Naive B cell (primary cell): ENCODE measurements at places on chromosomes 3 and 15.

DNA sequence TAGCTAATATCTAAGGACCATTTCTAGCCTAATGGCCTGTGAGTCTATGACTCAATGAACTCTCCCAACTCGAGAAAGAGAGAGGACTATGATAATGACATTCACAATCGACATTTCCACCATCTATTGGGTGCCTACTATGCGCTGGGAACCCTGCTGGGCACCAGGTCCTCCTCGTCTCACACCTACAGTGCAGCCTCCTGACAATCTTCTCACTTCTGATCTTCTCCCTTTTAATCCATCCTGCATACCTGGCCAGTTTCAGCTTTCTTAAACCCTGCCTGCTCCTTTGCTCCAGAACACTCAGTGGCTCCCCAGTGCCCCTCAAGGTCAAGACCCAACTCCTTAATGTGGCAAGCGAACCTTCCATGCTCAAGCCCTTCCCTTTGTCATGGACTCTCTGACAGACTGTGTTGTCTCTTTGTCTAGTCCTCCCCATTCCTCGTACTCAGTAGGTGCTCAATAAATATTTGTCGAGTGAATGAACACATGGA lies 3.5 kb upstream of the SLC6A1 start:
- peaks cover 51% of the 10 kb centered on the region for H3K27me3 ChIP-seq
- H3K36me3 ChIP-seq = peaks cover 7% of the 10 kb centered on the region
- H3K4me3 ChIP-seq = no peak overlapping the region
- no peak overlapping the region for H3K27ac ChIP-seq

DNA sequence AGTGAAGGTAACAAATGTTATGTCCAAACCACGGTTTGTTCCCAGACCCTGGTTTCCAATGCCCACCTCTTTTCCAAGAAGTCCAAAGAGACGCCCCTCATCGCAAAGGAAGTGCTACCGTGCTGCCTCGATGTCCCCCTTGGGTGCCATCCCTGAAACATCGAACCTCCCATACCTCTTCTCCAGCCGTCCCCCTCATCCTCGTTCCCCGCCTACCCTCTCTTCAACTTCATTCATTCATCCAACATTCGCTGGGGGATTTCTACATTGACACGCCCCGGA lies 467 bp downstream of the TIPIN start:
- peak overlapping the region; percentile 100 for H3K4me3 ChIP-seq
- peaks cover 15% of the 10 kb centered on the region for H3K4me1 ChIP-seq
- no peaks in the 10 kb centered on the region for H3K27me3 ChIP-seq
- no peaks in the 10 kb centered on the region for H3K36me3 ChIP-seq

DNA sequence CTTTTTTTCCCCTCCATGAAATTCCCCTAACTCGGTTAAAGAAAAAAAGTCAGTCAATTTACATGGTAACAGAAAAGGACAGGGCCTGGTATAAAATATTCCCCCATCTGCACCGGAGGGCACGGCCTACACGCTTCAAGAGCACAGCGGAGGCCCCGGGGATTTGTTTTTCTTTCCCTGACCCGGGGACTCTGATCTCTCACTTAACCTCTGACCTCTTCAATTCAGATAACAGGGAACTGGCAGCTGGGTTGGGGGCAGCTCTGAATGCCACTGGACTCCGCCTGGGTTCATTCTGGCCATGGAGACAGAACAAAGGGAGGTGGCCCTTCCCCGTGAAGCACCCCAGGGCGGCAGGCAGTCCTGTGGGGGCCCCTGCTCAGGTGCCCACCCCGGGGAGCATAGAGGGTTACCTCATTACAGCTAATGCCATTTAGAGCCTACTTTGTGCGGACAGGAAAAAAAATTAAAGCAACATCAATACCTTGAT lies 257.5 kb downstream of the SHQ1 start:
- no peak overlapping the region for H3K27ac ChIP-seq
- peaks cover 68% of the 10 kb centered on the region for H3K27me3 ChIP-seq
- peaks cover under 1% of the 10 kb centered on the region for H3K4me1 ChIP-seq
- DNase-seq = no peak
- no peak overlapping the region for H3K4me3 ChIP-seq

GRCh38 chr3:177231242-177231641 lies 34.0 kb upstream of the TBL1XR1 start:
- peaks cover 12% of the 10 kb centered on the region for H3K4me1 ChIP-seq
- no peaks in the 10 kb centered on the region for H3K27me3 ChIP-seq
- no peak overlapping the region for H3K27ac ChIP-seq
- no peak overlapping the region for H3K4me3 ChIP-seq

- no peaks in the 10 kb centered on the region for H3K36me3 ChIP-seq
- H3K4me1 ChIP-seq = peaks cover 44% of the 10 kb centered on the region
- peak; percentile 20 for DNase-seq
- peak overlapping the region; percentile 94 for H3K27ac ChIP-seq
- H3K27me3 ChIP-seq = no peaks in the 10 kb centered on the region
These were observed 750 bp downstream of the SLC33A1 start for GRCh38 chr3:155853214-155854140.

DNA sequence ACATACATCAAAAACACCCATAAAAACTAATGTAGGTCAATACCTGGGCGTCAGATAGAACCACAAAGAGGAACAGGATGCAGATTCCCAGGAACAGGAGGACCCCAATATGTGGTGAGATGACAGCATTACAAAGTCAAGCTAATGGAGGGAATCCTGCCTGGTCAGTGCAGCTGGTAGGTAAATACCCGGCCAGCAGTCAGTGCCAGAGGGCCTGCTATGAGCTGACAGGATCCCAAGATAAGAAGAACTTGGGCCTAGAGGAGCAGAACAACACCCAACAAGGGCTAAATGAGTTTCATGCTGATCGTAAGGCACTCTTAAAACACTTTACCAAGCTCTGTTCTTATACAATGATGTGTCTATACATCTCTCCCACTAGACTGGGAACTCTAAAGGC lies 61.2 kb upstream of the KCNMB2 start:
- DNase-seq = no peak
- no peak overlapping the region for H3K4me3 ChIP-seq
- H3K27ac ChIP-seq = no peak overlapping the region
- H3K36me3 ChIP-seq = no peaks in the 10 kb centered on the region
- H3K4me1 ChIP-seq = no peaks in the 10 kb centered on the region
- H3K27me3 ChIP-seq = peaks cover 20% of the 10 kb centered on the region

DNA sequence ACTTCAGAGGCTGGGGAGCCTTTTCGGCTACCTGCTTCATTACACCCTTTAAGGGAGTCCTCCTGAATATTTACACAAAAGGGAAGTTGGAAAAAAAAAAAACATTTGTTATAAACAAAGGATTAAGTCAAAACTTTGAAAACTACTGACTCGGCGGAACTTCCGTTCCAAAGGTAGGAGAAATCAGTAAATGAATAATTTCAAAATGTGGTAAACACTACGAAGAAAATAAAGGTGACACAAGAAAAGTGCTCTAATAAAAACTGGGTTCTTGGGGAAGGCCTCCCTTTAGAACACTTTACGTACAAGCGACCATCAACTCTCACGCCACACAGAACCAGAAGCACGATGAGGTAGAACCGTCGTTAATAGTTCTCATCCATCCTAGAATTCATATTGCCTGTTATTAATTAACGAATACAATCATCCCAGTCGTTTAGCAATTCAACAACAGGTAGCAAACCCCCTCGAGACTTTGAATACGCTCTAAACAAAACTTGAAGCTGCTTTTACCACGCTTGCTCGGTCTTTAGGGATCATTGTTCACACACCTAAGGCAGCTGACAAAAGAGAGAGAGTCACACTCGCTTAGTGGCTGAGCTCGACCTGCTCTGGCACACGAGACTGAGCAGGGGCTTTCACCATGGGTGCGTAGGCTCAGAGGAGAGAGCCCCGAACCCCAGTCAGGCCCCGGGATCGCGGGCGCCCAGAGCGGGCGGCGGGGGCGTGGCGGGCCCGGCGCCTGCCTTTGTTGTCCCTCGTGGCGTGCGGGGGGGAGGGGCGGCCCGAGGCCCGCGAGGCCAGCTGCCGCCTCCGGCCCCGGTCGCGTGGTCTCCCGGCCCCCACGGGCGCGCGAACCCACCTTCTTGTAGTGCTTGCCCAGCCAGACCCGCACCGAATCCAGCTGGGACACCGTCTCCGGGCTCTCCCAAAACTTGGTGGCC lies 680 bp downstream of the SMARCC1 start:
- H3K36me3 ChIP-seq = no peaks in the 10 kb centered on the region
- H3K4me3 ChIP-seq = peak overlapping the region; percentile 96
- H3K27me3 ChIP-seq = no peaks in the 10 kb centered on the region
- peaks cover 19% of the 10 kb centered on the region for H3K4me1 ChIP-seq

- no peak overlapping the region for H3K27ac ChIP-seq
- DNase-seq = no peak
- H3K4me1 ChIP-seq = no peaks in the 10 kb centered on the region
These were observed 40.2 kb upstream of the IDH2 start for GRCh38 chr15:90142216-90143165.

- H3K4me1 ChIP-seq = peaks cover 17% of the 10 kb centered on the region
- DNase-seq = no peak
- no peaks in the 10 kb centered on the region for H3K36me3 ChIP-seq
- H3K4me3 ChIP-seq = no peak overlapping the region
These were observed 29.6 kb downstream of the TLNRD1 start for GRCh38 chr15:81030301-81030750.

GRCh38 chr15:73078722-73079121 lies 26.5 kb downstream of the NEO1 start:
- no peaks in the 10 kb centered on the region for H3K36me3 ChIP-seq
- no peaks in the 10 kb centered on the region for H3K4me1 ChIP-seq
- no peak overlapping the region for H3K27ac ChIP-seq
- no peak for DNase-seq
- H3K27me3 ChIP-seq = peaks cover 32% of the 10 kb centered on the region
- no peak overlapping the region for H3K4me3 ChIP-seq

- no peak for DNase-seq
- no peak overlapping the region for H3K27ac ChIP-seq
- no peaks in the 10 kb centered on the region for H3K36me3 ChIP-seq
These were observed 15.1 kb downstream of the APOD start for GRCh38 chr3:195568630-195569029.

DNA sequence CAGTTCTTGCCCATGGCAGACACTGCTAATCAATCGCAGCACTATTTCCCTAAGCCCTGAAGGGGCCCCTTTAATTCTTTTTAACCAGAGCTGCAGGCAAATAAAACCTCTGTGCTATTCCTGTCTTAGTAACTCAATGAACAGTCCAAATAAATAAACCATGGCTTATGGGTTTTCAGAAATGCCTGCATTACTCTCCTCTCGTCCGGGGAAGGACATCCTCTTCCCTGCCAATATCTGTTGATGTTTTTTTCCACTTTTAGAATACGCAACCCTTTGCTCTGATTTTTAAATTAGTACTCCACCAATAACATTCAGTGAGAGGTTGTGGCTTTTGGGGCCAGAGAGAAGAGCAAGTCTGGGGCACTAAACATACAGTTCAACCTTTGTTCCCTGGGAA lies 35.2 kb upstream of the PRICKLE2 start:
- no peak overlapping the region for H3K27ac ChIP-seq
- H3K4me3 ChIP-seq = no peak overlapping the region
- no peak for DNase-seq

GRCh38 chr15:86489981-86490380 lies 410.3 kb downstream of the AGBL1 start:
- no peak overlapping the region for H3K4me3 ChIP-seq
- no peak for DNase-seq
- H3K27me3 ChIP-seq = no peaks in the 10 kb centered on the region
- H3K4me1 ChIP-seq = no peaks in the 10 kb centered on the region
- no peak overlapping the region for H3K27ac ChIP-seq
- no peaks in the 10 kb centered on the region for H3K36me3 ChIP-seq

- no peaks in the 10 kb centered on the region for H3K36me3 ChIP-seq
- H3K27ac ChIP-seq = no peak overlapping the region
- H3K27me3 ChIP-seq = no peaks in the 10 kb centered on the region
- peaks cover 17% of the 10 kb centered on the region for H3K4me1 ChIP-seq
- no peak overlapping the region for H3K4me3 ChIP-seq
These were observed 361.3 kb downstream of the ULK4 start for GRCh38 chr3:41600616-41601015.

GRCh38 chr3:174266476-174266875 lies 592.7 kb upstream of the NAALADL2 start:
- H3K4me3 ChIP-seq = no peak overlapping the region
- no peak overlapping the region for H3K27ac ChIP-seq
- no peaks in the 10 kb centered on the region for H3K36me3 ChIP-seq
- H3K4me1 ChIP-seq = no peaks in the 10 kb centered on the region

- DNase-seq = no peak
- H3K27me3 ChIP-seq = no peaks in the 10 kb centered on the region
- no peaks in the 10 kb centered on the region for H3K4me1 ChIP-seq
- no peak overlapping the region for H3K4me3 ChIP-seq
These were observed 245.7 kb downstream of the ZIC1 start for GRCh38 chr3:147654827-147655226.

DNA sequence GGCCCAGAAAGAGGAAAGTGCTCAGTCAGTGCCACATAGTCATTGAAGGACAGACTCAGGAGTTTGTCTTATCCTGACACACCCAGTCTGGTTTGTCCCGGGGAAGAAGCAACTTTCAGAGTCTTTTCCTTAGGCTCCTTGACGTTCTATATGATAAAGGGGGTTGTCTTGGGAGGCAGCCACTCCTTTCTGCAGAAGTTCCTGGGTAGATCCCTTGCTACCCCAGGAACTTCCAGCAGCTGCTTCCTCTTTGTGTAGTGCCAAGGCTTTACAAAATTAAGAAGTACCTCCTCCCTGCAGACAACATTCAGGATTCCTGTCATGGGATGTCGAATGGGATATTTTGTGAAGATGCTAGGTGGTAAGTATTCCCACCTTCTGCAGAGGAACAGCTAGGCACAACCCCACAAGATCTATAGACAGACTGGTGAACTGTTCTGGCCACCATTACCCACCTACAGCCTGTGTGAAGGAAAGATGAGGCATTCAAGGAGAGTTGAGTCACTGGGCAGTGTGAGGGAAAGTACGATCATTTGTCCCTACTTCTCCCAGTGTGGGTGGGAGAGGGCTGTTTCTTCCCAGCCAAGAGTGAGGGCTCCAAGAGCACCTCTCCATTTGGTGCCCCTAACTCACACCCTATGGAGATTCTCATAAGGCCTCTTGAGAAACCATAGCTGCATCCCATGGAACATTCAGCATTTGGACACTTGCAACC lies 11.3 kb downstream of the TMEM266 start:
- peaks cover 8% of the 10 kb centered on the region for H3K27me3 ChIP-seq
- H3K4me3 ChIP-seq = no peak overlapping the region
- peak overlapping the region; percentile 2 for H3K27ac ChIP-seq
- no peaks in the 10 kb centered on the region for H3K36me3 ChIP-seq

GRCh38 chr3:31600431-31600830 lies 67.7 kb downstream of the STT3B start:
- no peak overlapping the region for H3K27ac ChIP-seq
- no peaks in the 10 kb centered on the region for H3K27me3 ChIP-seq
- peaks cover 48% of the 10 kb centered on the region for H3K36me3 ChIP-seq

DNA sequence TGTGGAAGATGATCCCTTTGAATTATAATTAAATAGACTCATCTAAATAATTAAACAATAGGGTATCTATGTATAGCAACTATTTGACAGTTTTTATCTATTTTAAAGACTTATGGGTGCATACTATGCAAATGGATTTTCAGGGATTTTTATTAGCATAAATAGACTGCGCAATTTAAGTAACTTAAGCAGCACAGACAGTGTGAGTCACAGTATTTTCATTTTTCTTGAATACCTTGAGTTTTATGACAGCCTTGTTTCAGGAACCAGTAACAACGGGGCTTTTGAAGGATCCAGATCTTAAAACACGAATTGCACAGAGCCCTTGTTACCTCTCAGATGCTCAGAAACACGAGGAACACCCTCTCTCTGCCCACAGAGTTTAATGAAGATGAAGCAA lies 175.5 kb upstream of the CD96 start:
- H3K27me3 ChIP-seq = no peaks in the 10 kb centered on the region
- no peak overlapping the region for H3K27ac ChIP-seq
- H3K4me3 ChIP-seq = no peak overlapping the region
- H3K36me3 ChIP-seq = no peaks in the 10 kb centered on the region
- no peaks in the 10 kb centered on the region for H3K4me1 ChIP-seq
